ENCODE measurements at places on chromosomes 5 and 9.

GRCh38 chr9:2126331-2126803 lies 111.2 kb downstream of the SMARCA2 start:
- DNase-seq: no peak

DNA sequence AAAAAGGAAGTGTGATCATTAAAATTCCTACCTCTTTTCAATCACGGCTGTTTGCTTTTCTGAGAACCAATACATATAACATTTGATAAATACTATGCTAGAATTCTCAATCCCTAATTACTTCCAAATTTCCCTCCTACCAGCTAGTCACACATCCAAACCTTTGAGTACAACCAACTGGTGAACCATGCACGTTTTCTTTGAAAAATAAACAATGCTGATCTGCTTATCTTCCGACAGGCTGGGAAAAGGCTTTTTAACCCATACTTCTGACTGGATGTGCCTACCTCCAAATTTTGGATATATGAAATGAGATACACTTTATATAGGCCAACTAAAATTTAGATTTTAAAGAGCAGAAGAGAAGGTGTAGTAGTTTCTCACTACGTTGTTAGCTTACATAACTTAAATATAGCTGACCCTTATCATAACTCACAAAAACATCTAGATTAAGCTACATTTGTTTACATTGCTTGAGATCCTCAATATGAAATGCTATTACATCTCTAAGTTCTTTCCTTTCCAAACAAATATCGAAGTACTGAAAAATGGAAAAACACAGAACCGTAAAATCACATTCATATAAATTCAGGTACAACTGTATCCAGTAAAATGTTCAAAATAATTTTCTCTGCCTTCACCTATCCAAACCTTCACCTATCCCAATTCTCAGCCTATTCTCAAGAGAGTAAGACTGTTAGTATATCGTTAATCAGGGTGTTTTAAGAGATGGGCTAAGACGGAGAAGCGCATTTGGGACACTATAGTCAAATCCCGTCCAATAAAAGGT lies 2.1 kb downstream of the NR3C1 start:
- DNase-seq: no peak

- DNase-seq: no peak
Measured at GRCh38 chr5:112349371-112349770, 69.7 kb downstream of the EPB41L4A start.

DNA sequence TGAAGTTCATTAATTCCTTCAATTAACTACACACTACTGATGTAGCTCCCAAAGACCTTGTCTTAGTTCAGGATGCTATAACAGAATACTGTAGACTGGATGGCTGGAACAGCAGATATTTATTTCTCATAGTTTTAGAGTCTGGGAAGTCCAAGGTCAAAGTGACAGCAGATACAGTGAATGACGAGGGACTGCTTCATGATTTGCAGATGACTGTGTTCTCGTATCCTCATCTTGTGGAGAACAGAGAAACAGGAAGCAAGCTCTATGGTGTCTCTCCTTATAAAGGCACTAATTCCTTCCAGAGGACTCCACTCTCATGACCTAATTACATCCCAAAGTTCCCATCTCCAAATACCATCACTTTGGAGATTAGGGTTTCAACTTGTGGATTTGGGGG lies 65.6 kb upstream of the MAP1B start:
- DNase-seq: no peak

DNA sequence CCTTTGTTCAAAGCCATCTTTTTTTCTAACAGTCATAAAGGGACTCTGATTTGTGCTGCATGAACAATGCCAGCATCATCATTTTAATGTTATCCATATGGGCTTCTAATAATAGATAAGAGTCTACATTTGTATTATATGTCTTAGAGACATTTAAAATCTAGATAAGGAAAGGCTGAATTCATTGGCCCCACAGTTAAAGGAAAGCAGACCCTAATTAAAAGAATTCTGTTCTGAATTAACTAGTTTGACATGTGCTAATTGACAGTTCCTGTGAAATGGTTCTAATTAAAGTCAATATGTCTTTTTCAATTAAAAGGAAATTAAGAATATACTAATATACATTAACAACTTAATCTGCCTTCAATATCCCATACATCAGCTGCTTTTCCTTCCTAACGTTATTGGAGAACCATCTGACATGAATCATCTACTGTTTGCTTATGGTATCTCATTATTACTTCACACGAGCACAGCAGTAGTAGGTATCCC lies 104.7 kb downstream of the NR2F1-AS1 start:
- DNase-seq: no peak

- DNase-seq: no peak
Measured at GRCh38 chr5:96244696-96245095, 188.4 kb downstream of the PCSK1 start.

GRCh38 chr9:3348169-3348568 lies 177.6 kb downstream of the RFX3 start:
- no peak for DNase-seq

- no peak for DNase-seq
Measured at GRCh38 chr5:65035211-65036206, 266.8 kb downstream of the CWC27 start.

GRCh38 chr9:124696101-124696500 lies 75.0 kb downstream of the NR6A1 start:
- DNase-seq: no peak

GRCh38 chr5:125277494-125278154 lies 531.2 kb upstream of the ZNF608 start:
- no peak for DNase-seq

GRCh38 chr5:153456354-153456753 lies 34.1 kb upstream of the GRIA1 start:
- DNase-seq: no peak

DNA sequence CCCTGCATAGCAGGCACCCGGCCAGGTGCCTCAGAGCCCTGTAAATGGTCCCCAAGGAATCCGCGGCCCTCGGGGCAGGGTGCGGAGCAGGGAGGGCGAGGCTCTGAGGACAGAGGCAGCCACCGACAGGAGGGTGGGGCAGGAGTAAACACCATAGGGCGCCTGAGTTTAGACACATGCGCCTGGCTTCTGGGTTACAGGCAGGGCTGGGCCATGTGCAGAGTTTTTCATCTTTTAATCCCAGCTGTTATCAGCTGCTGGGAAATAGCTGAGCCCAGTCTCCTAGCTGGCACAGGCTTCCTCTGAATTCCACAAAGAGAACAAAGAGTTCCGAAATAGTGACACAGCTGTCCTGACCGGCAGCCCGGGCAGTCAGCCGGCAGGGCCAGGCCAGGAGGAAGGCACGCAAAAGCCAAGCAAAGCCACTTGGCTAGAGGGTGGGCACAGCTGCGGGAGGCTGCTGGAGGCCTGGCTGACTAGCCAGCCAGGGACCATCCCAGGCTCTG lies 98.9 kb upstream of the PHYKPL start:
- no peak for DNase-seq

- DNase-seq: no peak
Measured at GRCh38 chr5:172107571-172107970, 80.5 kb downstream of the STK10 start.

DNA sequence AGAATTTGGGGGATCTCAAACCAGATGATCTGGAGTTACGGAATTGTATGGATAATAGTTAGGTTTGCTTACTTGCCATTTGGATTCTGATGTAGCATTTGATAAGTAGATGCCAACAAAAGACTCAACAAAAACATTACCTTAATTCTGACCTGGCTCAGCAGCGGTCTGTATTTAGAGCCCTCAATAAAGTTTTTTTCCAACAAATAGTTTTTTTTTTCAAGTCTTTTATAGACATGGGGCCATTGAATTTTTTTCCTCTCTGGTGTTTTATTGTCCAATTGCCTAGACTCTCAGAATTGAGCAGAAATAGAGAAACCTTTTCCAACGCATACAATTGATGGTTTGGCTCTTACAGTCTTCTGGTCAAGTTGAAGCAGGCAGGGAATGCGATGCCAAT lies 192.8 kb upstream of the GAS1 start:
- no peak for DNase-seq

DNA sequence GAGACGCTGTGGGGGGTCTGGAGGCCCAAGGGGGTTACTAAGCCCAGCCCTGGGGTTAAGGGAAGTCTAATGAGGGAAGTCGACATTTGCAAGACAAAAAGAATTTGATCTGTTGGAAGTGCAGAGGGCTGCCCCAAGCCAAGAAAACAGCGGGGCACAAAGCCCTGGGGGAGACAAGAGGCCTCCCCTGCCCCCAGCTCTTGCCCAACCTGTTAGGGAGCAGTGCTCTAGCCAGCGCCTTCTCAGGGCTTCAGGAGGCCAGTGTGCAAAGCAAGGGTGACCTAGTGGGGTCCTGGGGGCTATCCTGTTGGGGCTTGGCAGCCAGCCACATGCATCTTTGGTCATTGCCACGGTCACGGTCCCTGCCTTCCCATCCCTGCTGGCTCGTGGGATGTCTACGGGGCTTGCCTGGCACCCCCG lies 25.2 kb downstream of the GFI1B start:
- DNase-seq: no peak

DNA sequence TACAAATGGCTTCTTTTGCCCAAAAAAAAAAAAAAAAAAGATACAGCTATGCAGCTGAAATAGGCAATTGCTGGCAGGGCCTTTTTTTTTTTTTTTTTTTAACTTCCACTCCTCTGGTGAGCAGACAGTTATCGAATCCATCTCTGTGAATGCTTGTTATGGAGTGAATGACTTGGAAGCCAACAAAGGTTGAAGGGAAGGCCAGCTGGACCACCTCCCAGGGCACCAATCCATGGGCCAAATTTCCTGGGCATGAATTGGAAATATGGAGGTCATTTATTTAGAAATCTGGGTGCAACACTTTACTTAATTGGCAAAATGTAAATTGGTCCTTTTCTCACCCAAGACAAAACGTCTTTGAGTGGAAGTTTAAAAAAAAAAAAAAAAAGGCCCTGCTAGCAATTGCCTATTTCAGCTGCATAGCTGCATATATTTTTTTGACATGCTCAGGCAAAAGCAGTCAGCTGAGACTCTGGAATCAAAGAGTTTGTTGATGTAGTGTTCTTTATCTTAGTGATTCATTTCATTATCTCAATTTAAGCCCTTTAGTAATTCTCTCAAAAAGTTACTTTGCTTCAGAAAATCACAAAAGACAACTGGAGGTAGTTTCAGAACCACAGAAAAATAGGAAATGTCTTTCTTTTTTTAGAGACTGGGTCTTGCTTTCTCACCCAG lies 392.2 kb upstream of the KLF4 start:
- DNase-seq: no peak

DNA sequence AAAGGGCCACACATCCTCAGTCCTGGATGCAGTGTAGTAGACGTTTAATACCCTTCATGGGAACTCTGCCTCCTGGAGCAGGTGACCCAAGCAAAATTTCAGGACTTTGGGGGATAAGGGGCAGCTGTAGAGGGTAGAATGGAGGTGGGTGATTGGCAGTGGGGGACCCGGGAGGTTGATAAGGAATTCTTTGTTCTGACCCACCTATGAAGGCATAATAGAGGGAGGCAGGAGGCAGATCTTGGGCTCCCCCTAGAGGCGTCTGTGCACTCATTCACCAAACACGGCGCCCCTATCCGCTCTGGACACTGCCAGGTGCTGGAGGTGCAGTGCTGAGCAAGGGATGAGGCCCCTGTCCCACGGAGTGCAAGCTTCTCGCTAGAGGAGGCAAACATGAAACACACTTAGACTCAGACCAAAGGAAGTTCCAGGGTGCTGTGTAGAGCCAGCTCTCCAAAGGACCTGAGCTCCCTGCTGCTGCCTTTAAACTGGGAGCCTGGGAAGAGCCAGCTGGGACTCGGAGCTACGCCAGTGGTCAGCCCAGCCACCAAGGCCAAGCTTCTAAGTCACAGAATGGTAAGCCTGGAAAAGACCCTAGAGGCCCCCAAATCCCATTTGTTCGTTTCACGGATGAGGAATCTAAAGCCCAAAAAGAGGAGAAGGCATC lies 7.7 kb downstream of the IL17B start:
- DNase-seq: no peak

GRCh38 chr5:65796751-65797316 lies 74.8 kb downstream of the NLN start:
- DNase-seq: no peak

GRCh38 chr9:120579139-120580050 lies 572 bp downstream of the CDK5RAP2 start:
- no peak for DNase-seq

DNA sequence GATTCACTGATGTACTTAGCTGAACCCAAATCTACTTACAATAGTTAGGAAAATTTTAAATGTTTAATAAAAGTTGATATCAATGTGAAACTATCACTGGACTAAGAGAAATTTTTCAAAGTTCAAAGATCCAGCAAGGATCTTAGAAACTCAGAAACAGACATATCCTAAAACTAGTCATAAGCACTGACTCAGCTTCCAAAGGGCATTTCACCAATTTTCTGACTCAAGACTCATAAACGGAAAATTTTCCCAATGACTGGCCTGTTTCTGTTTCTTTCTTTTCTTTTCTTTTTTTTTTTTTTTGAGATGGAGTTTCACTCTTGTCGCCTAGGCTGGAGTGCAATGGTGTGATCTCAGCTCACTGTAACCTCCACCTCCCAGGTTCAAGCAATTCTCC lies 66.6 kb downstream of the CDC14B start:
- no peak for DNase-seq

DNA sequence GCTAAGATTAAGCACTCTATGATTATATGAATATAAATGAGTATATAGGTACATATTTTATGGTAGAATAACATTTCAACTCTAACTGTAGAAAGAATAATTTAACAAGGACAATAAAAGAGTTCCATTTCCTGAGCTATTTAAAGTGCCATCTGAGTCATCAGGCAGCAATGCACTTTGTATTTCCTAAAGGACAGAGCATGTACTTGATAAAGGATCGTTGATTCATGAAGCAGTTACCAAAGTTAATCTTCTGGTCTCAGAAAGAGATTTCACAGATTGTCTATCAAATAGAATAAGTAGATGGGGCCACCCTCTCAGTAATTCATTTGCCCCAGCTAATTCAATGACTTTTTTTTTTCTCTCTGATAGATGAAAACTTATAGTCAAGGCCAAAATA lies 747.8 kb downstream of the CDH18 start:
- no peak for DNase-seq

GRCh38 chr5:154189819-154190594 lies 526 bp upstream of the GALNT10 start:
- no peak for DNase-seq

- no peak for DNase-seq
Measured at GRCh38 chr9:127525401-127526188, 74.3 kb downstream of the LRSAM1 start.
